ENCODE measurements at places on chromosomes 2 and 18. TPM values are rescaled to one million over a fixed set of nuclear protein-coding genes. Genes with fewer than 3 reads are reported as not detected.

The GLI2 gene
- total RNA-seq: 59.3 TPM

The RGPD4 gene
- total RNA-seq: 0.07 TPM

The MAP3K19 gene
- not detected for total RNA-seq

The SIX3 gene
- 0.55 TPM for total RNA-seq

The RTP5 gene
- not detected for total RNA-seq

The TTL gene
- 57.8 TPM for total RNA-seq

The TMEM178A gene
- 7.5 TPM for total RNA-seq

The GALNT5 gene
- 0.17 TPM for total RNA-seq

The SCYGR4 gene
- not detected for total RNA-seq

The CABYR gene
- 13.6 TPM for total RNA-seq

The POTEC gene
- total RNA-seq: not detected

The UPP2 gene
- total RNA-seq: not detected

The TIMM21 gene
- total RNA-seq: 51.0 TPM

The TRAK2 gene
- 13.8 TPM for total RNA-seq

The GALR1 gene
- 0.07 TPM for total RNA-seq

The ST6GAL2 gene
- 7.6 TPM for total RNA-seq

The VSNL1 gene
- 9.9 TPM for total RNA-seq

The DNAJC5G gene
- 0.44 TPM for total RNA-seq

The TUBB8B gene
- 0.72 TPM for total RNA-seq

The DCDC2C gene
- total RNA-seq: not detected

The IL36RN gene
- not detected for total RNA-seq

The CERKL gene
- total RNA-seq: not detected

The ZC3H8 gene
- total RNA-seq: 6.9 TPM

The FSHR gene
- not detected for total RNA-seq

The DYNC2LI1 gene
- 8.5 TPM for total RNA-seq

The SLC4A3 gene
- total RNA-seq: 11.1 TPM

The TEX44 gene
- not detected for total RNA-seq

The ANO7 gene
- total RNA-seq: 5.2 TPM

The LBX2 gene
- 1.1 TPM for total RNA-seq

The TMEM37 gene
- 4.2 TPM for total RNA-seq

The UGT1A10 gene
- total RNA-seq: not detected

The CFC1 gene
- total RNA-seq: 0.22 TPM

The BMP10 gene
- not detected for total RNA-seq

The SLC66A2 gene
- total RNA-seq: 10.3 TPM

The ASIC4 gene
- 0.37 TPM for total RNA-seq

The ADAM23 gene
- total RNA-seq: 24.2 TPM

The SLC4A5 gene
- total RNA-seq: 0.50 TPM

The MRPL44 gene
- total RNA-seq: 46.1 TPM

The CCDC138 gene
- total RNA-seq: 31.4 TPM

The AQP12B gene
- not detected for total RNA-seq

The DPP10 gene
- total RNA-seq: 11.3 TPM

The CHRNG gene
- total RNA-seq: not detected

The VWA3B gene
- total RNA-seq: not detected

The INHBB gene
- 0.13 TPM for total RNA-seq

The SSB gene
- 257 TPM for total RNA-seq

The TMEM247 gene
- not detected for total RNA-seq

The CCDC150 gene
- 22.1 TPM for total RNA-seq

The CRYGC gene
- total RNA-seq: not detected

The BMPR2 gene
- 15.2 TPM for total RNA-seq

The FSIP2 gene
- 1.8 TPM for total RNA-seq

The TOGARAM2 gene
- 0.18 TPM for total RNA-seq

The RAD51AP2 gene
- not detected for total RNA-seq

The HOXD4 gene
- not detected for total RNA-seq

The PRKRA gene
- total RNA-seq: 60.1 TPM

The SALL3 gene
- 52.4 TPM for total RNA-seq
